ENCODE measurements at places on chromosomes 7 and 10. TPM values are rescaled to one million over a fixed set of nuclear protein-coding genes. Genes with fewer than 3 reads are reported as not detected.

- no peak overlapping the region for H3K4me3 ChIP-seq
- H3K27ac ChIP-seq, result no peak overlapping the region
- no peaks in the 10 kb centered on the region for H3K36me3 ChIP-seq
- DNase-seq, result no peak
Observed at GRCh38 chr7:26900251-26900650, 35.9 kb upstream of the SKAP2 start.

- peaks cover 18% of the 10 kb centered on the region for H3K27me3 ChIP-seq
- no peak overlapping the region for H3K27ac ChIP-seq
- H3K4me1 ChIP-seq, result no peaks in the 10 kb centered on the region
- peaks cover 56% of the 10 kb centered on the region for H3K36me3 ChIP-seq
- no peak for DNase-seq
- peak overlapping the region; percentile 5 for H3K4me3 ChIP-seq
Observed at GRCh38 chr7:149764481-149765398, 8.6 kb downstream of the ZNF467 start.

- H3K4me3 ChIP-seq, result no peak overlapping the region
- no peak overlapping the region for H3K27ac ChIP-seq
- no peaks in the 10 kb centered on the region for H3K27me3 ChIP-seq
Observed at GRCh38 chr7:30874656-30875302, 36.9 kb upstream of the AQP1 start.

GRCh38 chr7:6149996-6150395, 118.8 kb downstream of the ANKRD61 start:
- H3K27ac ChIP-seq, result no peak overlapping the region
- no peak overlapping the region for H3K4me3 ChIP-seq
- no peaks in the 10 kb centered on the region for H3K4me1 ChIP-seq
- DNase-seq, result no peak

Gene PVRIG
- 1.6 TPM for total RNA-seq
